ENCODE measurements at places on chromosomes 2 and 18. TPM values are rescaled to one million over a fixed set of nuclear protein-coding genes. Genes with fewer than 3 reads are reported as not detected.

Gene LINC00305
- total RNA-seq: not detected

Gene ITGB6
- 21.1 TPM for total RNA-seq

Gene SEC11C
- 48.7 TPM for total RNA-seq

Gene TMEFF2
- total RNA-seq: not detected

Gene KCNE4
- total RNA-seq: 0.26 TPM

Gene UGT1A8
- total RNA-seq: under 0.01 TPM

Gene PDCD1
- total RNA-seq: not detected

Gene ADCYAP1
- total RNA-seq: not detected

Gene ABCG5
- not detected for total RNA-seq

Gene GPAT2
- total RNA-seq: 0.26 TPM

Gene PLCD4
- total RNA-seq: 1.2 TPM

Gene TUBA3E
- total RNA-seq: not detected

Gene TDRD15
- total RNA-seq: not detected

Gene UNC50
- total RNA-seq: 52.9 TPM

Gene ALPP
- total RNA-seq: not detected

Gene IL1B
- 41.0 TPM for total RNA-seq

Gene SS18
- 134 TPM for total RNA-seq

Gene NEMP2
- total RNA-seq: 1.8 TPM

Gene SFT2D3
- total RNA-seq: 3.2 TPM

Gene WNT6
- total RNA-seq: not detected

Gene ARHGEF33
- total RNA-seq: 0.38 TPM

Data from bronchial epithelial cell (primary cell).